NCI-H460 (cell line): ENCODE measurements at places on chromosomes 2 and 18.

GRCh38 chr2:47309472-47309951 is 93.4 kb upstream of the MSH2 start:
- DNase-seq: no peak

DNA sequence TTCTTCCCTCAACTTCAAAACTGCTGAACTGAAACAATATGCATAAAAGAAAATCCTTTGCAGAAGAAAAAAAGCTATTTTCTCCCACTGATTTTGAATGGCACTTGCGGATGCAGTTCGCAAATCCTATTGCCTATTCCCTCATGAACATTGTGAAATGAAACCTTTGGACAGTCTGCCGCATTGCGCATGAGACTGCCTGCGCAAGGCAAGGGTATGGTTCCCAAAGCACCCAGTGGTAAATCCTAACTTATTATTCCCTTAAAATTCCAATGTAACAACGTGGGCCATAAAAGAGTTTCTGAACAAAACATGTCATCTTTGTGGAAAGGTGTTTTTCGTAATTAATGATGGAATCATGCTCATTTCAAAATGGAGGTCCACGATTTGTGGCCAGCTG is 8.4 kb downstream of the HOXD8 start:
- no peak for DNase-seq

DNA sequence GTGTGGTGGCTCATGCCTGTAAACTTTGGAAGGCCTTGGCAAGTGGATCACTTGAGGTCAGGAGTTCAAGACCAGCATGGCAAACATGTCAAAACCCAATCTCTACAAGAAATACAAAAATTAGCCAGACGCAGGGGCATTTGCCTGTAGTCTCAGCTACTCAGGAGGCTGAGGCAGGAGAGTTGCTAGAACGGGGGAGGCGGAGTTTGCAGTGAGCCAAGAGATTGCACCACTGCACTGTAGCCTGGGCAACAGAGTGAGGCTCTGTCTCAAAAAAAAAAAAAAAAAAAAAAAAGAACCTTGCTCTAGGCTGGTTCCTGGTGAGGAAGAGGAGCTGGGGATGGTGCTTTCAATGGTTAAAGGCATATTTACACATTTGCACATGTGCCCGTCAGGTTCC is 129.4 kb downstream of the LYPD6B start:
- no peak for DNase-seq

DNA sequence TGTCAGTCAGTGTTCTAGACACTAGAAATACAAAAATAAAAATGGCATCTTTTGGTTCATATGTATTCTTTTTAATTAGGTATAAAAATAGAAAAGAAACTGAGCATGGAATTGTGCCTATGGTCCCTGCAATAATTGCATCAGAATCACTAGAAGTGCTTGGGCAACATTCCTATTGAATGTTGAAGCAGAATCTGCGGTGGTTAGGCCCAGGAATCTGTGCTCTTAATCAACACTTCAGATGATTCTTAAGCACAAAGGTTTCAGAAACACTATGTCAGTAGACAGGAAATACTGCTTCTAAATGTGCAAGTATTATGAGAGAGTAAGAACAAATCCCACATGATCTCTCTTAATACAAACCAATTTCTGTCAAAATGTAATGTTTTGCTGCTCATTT is 20.3 kb upstream of the RBBP8 start:
- no peak for DNase-seq

- DNase-seq: no peak
Measured at GRCh38 chr2:168139852-168140251, 107.5 kb downstream of the STK39 start.

DNA sequence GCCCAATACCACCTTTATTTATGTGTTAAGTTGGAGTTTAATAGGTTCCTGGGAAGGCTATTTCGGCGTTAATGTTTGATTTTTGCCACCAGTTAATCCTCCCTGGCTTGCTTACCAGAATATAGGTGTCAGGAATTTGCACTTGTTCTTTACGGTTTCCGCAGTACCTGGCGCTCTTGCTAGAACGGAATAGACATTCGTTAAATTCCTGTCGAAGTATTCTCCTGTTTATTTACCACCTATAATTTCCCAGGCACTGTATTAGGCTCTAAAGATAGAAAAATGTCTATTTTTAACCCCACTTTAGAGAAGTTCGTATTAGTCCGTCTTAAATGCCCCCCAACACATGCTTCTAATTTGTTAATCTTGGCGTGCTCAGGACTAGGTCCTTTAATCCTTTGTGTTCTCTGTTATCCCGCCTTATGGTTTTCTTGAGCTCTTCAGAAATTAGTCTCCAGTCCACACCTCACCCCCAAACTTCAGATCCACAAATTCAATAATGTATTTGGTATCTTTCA is 575 bp downstream of the CCDC150 start:
- no peak for DNase-seq

- DNase-seq: no peak
Measured at GRCh38 chr2:25517701-25518100, 155.7 kb downstream of the DTNB start.

- DNase-seq: no peak
Measured at GRCh38 chr2:84953535-84953934, 17.4 kb upstream of the KCMF1 start.

GRCh38 chr18:28711096-28711495 is 534.2 kb upstream of the CDH2 start:
- DNase-seq: no peak

GRCh38 chr2:238699307-238700116 is 148.4 kb upstream of the TWIST2 start:
- no peak for DNase-seq

- DNase-seq: no peak
Measured at GRCh38 chr2:161995553-161996016, 78.4 kb downstream of the DPP4 start.

GRCh38 chr18:49745045-49746014 is 68.0 kb downstream of the ACAA2 start:
- no peak for DNase-seq

DNA sequence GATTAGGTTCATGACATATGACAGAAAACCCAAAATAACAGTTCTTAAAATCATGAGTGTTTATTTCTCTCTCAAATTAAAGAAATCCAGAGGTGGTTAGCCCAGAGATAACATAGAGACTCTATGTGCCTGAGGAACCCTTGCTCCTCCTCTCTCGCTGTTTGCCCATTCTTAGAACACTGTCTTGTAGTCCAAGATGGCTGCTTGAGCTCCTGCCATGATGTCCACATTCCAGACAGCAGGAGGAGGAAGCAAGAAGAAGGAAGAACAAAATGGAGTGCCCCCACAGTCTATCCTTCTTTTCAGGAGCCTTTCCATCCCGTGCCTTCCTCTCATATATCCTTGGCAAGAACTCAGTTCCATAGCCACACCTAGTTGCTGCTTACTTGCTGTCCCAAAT is 13.9 kb upstream of the ST8SIA5 start:
- DNase-seq: no peak

- DNase-seq: no peak
Measured at GRCh38 chr2:159051133-159051532, 82.7 kb downstream of the TANC1 start.

GRCh38 chr2:234846599-234847363 is 105.0 kb upstream of the SH3BP4 start:
- no peak for DNase-seq

- DNase-seq: no peak
Measured at GRCh38 chr2:168639018-168639417, 163.4 kb upstream of the NOSTRIN start.

- peak; percentile 44 for DNase-seq
Measured at GRCh38 chr2:203623096-203623495, 83.3 kb upstream of the CD28 start.

DNA sequence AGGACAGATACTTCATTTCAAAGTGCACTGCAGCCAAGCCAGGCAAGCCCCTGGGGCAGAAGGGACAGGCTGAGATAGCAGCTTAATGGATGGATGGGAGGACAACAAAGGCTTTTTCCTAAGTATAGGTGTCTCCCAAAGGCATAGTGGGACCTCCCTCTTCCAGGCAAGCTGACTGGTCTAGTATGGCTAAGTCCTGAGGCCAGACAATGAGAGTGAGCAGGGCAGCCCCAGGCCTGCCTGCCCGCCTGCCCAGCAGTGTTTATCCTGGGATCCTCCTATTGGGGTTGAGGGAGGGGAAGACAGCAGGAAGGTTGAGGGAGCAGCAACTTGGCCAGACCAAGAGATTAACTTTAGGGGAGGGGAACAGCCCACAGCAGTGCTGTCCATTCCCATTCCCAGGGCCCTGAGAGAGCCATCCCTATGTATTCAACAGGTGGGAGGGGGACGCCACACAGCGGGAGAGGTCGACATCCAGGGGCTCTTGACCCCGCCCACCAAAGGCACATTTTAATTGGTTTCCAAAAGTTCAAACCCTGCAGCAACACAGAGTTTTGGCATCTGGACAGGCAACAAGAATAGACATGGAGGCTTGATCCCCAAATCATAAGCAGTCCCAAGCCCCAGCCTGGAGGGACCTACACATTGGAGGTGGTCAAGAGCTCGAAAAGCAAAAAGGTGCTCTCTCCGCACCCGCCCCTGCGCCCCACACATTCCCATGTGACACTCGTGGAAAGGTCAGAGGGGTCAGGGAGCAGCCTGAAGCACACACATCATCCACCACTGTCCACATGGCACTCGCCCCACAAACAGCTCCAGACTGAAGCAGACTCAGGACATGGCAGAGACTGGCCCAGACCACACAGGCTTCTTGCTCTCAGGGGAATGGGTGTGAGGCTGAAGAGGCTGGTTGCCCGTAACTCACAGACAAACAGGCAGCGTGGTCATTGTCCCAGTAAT is 2.9 kb upstream of the SFXN5 start:
- no peak for DNase-seq

DNA sequence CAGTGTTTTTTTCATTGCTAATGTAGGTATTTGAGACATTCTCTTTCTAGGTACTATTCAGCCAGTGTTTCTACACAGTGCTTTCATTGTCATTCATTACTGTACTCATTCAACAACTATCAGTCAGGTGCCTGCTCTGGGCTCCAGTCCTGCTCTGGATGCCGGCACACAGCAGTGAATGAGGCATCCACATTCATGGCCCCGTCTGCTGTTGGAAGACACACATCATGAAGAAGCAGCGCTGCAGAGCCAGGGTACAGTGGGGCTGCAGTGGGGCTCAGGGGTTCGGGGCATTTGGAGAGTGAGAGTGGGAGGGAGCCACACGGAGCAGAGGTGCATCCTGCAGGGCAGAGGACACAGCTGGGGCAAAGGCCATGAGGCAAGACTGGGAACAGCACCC is 737.2 kb upstream of the RAB6C start:
- no peak for DNase-seq

DNA sequence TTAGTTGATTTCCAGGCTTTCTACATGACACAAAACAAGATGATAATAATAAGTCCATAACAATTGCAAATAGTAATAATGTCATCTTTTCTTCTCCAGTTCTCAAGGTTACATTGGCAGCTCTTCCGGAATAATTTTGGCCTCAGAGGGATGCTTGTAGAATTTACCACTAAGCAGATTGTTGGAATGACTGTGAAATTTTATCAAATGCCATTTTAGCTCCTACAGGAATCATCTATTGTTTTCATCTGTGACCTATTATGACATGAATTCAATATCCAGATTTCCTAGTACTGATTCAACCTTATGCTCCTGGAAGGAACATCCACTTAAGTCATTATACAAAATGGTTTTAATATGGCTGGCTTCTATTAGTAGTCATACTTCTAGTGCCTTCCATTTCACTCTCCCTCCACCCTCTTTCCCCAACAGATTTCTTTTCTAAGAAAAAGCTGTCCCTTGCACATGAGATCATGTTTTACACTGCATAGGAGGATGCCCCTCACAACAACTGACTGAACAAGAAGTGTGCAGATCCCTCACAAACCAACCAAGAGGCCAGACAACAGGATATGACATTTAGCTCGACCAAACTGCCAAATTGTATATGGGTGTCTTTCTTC is 200.0 kb downstream of the DNER start:
- no peak for DNase-seq

DNA sequence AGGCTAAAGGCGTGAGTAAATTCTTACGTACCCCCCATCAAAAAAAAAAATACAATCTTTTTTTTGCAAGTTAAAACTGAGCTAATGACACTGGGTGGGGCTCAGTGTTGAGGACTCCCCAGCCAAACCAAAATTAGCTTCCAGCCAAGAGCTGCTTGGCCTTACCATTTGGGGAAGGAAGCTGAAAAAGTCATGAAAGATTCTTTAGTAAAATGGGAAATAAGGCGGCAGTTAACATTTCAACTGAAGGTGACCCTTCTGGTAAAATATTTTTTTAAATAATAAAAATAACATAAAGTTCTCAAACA is 16.4 kb downstream of the SMAD7 start:
- no peak for DNase-seq

- DNase-seq: peak; percentile 93
Measured at GRCh38 chr2:227407591-227408151, 19.9 kb upstream of the SCYGR1 start.
